ENCODE measurements at places on chromosomes 1 and 21.

GRCh38 chr1:41612953-41613352 lies 128.5 kb upstream of the EDN2 start:
- no peak for DNase-seq

- no peak for DNase-seq
Measured at GRCh38 chr1:28973596-28974421, 59.4 kb downstream of the EPB41 start.

GRCh38 chr1:93093332-93094006 lies 14.4 kb downstream of the MTF2 start:
- DNase-seq = no peak

GRCh38 chr1:65424573-65424889 lies 4.1 kb downstream of the LEPR start:
- DNase-seq = no peak

DNA sequence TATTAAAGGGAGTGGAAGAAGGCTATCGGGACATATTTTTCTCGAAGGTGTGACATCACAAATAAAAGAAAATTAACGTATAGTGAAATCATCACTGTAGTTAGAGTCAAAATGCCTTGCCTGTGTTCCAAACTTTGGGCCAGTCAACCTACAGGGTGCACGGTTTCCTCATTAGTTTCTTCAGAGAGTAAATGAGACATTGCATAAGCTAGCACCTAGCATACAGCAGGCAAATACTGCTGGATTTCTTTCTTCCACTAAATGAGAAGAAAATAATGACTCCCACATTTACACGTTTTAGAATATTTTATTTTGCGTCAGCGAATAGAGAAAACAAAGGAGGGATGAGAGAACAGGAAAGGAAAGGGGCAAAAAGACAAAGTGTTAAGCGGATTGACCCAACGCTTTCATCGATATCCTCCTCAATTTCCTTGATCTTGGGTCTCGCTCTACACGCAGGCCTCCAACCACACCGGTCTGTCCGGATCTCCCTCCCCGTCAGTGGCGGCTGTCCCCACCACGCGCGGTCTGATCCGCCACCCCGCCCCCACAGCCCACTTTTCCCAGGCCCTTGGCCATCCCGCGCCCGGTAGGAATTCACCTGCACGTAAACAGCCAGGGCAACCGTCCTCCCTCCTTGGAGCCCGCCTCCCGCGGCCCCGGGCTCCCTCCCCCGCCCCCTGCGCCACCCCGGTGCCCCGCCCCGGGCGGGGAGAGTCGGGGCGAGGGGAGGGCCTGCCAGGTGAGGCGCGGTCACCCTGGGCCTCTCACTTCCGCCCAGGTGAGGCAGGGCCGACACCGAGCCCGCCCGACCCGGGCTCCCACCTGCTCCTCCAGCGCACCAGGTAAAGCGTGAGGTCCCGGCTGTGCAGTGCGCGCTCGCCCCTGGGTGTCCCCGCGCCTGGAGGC lies at the start of gene PATJ:
TSS of gene PATJ (plus strand) at position 770 of the 909 bp plus-strand sequence. CDS start 20,413 bp downstream, outside the sequence.
- DNase-seq = peak; percentile 36

DNA sequence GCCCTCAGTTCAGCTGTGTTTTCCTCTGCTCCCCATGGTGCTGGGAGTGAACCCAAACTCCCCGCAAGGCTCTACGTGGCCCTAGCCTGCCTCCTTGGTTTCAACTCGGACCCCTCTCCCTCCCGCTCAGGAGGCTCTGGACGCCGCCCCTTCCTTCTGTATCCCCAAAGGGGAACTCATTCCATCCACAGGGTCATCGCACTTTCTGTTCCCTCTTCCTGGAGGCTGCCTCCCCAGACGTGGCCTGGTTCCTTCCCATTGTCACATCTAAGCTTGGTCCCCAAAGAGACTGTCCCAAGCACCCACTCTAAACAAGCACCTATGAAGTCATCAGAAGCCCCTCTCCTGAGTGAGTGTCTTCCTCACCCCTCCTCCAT lies 10.9 kb downstream of the KCNAB2 start:
- no peak for DNase-seq

- DNase-seq = no peak
Measured at GRCh38 chr1:68051475-68051874, 1.0 kb upstream of the DIRAS3 start.

DNA sequence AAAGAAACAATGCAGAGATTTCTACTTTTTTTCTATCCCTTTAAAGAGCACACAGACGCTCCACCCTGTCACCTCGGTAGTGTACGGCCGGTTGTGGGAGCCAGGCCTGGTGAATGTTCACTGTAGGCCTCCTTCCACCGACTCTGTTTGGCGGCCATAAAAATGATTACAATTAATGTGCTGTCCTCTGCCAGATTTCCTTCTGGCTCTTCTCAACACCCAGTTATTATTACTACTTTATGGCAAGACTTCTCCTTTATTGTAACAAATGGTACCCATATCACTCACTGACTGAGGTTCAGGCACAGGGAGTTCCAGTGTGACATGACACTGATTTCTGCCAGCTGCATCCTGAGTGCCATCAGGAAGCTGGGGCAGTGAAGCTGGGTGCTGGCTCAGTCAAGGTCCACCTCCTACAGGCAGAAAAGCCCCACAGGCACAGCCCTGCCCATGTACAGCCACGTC lies 37.4 kb downstream of the GPR161 start:
- DNase-seq = no peak

GRCh38 chr1:170887726-170888125 lies 47.6 kb upstream of the MROH9 start:
- no peak for DNase-seq

DNA sequence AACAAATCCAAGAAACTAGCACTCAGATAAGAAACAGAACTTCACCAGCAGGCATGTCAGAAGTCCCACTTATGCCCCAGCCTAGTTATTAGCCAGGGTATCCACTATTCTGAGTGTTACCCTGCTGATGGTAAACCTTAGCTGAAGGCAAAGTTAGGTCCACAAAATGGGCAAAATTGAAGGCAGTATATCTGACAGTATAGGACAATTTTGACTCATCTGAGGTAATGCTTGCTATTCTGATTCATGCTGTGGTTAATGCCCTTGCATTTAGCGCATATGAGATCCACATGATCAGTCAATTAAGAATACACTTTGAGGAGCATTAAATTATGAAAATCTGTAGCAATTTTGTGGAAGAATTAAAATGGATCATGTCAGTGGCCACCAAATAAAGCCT lies 15.1 kb downstream of the IFI44 start:
- DNase-seq = no peak

DNA sequence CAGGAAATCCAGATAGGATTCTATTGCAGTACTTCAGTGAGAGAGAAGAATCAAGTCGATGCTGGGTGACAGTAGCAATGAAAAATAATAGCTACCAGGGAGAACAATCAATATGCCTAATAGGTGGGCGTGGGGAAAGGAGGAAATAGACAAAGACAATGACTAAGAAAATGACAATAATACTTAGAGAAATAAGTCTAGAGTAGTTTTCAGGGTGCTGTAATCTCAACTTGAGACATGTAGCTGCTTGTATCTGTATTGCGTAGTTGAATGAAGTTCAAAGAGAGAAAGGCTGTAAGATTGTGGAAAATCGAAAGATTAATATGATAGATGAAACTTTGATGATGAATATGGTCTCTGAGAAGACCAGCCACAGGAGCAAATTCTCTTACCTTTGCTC lies 2.6 kb downstream of the STXBP3 start:
- DNase-seq = no peak

DNA sequence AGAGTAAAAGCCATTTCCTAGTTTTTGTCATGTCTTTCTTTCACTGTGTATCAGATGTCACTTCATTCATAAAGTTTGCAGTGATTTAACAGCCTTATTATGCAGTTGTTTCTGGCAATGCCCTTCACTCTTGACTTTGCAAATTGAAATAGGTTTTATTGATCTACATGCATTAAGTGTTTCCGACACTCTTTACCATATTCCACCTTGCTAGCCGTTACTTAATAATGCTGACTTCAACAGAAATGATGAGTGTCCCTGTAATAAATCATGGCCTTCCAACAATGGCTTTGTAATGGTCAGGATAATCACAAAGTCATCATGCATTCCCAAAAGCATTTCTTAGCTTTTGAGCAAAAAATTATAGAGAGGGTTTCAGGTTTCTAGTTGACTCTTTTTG lies 236.8 kb upstream of the FMN2 start:
- no peak for DNase-seq

DNA sequence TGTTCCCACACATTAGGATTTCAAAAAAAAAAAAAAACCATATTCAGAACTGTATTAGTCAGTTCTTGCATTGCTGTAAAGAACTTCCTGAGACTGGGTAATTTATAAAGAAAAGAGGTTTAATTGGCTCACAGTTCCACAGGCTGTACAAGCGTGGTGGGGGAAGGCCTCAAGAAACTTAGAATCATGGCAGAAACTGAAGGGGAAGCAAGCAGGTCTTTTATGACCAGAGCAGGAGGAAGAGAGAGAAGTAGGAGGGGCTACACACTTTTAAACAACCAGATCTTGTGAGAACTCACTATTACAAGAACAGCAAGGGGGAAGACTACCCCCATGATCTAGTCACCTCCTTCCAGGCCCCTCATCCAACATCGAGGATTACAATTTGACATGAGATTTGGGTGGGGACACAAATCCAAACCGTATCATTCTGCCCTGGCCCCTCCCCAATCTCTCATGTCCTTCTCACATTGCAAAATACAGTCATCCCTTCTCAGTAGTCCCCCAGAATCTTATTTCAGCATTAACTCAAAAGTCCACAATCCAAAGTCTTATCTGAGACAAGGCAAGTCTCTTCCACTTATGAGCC lies 51.8 kb downstream of the POU2F1 start:
- DNase-seq = no peak

DNA sequence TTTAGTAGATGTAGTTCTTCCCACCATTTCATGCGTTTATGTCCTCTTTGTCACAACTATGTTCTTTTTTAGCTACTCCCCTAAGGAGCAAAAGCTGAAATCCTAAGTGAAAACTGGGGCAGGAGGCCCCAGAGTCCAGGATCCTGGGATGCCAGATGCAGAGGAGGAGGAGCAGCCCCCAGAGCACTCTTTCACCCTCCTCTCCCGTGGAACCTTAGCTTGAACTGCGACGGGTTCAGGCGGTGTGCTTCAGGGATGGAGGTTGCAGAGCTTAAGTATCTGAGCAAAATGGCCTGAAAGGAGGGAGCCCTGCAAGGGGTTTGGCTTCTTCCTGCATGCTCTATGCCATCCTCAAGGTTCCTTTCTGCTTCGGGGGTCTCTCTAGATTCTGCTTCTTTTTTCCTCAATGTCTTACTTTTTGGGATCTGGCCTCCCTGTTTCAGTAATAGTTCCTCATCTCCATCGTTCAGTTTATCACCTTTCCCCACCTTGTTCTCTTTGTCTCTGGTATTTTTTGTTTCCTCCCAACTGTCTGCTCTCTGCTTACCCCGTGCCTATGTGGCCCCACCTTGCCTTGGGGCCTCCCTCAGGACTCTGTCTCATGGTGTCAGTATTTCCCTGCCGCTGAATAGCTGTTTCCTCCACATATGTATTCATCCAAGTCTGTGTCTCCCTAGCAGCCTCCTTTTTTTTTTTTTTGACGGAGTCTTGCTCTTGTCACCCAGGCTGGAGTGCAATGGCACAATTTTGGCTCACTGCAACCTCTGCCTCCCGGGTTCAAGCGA lies 2.7 kb upstream of the NHLH1 start:
- no peak for DNase-seq

GRCh38 chr1:14962407-14962806 lies 191.1 kb upstream of the TMEM51 start:
- no peak for DNase-seq

GRCh38 chr1:27967884-27968466 lies 8.2 kb downstream of the XKR8 start:
- DNase-seq = no peak

DNA sequence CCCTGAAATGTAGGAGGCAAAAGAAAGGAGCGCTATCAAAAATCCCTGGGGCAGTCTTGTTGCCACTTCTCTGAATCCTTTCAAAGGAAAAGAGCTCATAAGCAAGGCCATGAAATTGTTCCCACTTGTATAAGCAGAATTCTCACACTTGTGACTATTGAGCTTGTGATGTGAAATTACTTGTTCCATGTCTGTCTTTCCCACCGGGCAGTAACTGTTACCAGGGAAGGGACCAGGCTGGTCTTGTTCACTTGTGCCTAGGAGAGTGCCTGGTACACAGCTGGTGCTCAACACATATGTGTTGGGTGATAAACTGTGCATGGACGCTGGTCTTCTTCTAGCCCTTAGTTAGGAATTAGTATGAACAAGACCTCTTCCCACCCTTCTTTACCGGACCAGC lies 150.6 kb downstream of the CDC7 start:
- DNase-seq = no peak

DNA sequence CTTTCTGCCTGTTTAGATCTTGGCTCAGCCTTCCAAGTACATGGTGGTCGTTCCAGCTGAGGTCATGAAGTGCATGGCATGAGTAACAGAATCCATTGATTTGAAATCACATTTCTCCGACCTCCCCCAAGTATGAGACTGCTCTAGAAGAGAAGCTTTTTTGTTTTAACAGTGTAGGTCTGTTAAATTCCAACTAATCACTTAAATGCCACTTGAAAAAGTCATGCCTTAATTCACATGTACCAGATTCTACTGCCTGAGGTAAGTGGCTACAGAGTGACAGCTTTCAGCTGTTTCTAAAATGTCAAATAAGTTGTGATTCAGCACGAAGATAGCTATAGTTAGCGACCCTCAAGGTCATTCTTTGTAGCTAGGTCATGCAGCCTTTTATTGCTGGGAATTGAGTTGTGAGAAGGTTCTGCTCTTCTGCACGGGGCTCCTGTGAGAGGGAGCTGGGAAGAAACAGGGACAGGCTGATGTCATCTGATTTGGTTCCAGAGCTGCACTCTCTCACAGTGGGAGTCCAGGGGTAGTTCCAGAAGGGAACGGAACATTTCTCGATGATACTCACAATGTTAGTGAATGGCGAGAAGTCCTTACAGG lies 112.7 kb downstream of the VPS13D start:
- no peak for DNase-seq

- peak; percentile 11 for DNase-seq
Measured at GRCh38 chr1:110040548-110040947, 6.1 kb downstream of the STRIP1 start.

DNA sequence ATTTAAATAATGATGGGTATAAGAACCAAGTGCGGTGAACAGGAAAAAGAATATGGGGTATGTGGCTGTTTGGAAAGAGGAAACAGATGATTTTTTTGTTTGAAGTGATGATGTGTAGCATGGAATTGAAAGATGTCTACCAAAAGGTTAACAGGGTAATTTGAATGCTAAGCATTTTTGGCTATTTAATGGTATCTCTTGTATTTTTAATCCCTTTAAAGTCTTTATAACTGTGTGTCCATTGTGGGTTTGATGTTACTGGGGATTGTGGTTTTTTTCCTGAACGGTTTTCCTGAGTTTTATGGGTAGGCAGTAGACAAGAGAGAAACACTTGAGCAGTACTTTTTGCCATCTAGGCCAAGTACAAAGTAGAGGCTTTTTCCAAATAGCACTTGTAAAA lies 63.2 kb downstream of the PRDM2 start:
- no peak for DNase-seq

All from stimulated activated CD4-positive, alpha-beta T cell treated with anti-CD3 and anti-CD28 coated beads, Interleukin-4, amount 100 ng/mL, for 48 hours (primary cell).